ENCODE measurements at places on chromosomes 1 and 21.

GRCh38 chr1:12052997-12053686 lies 10.0 kb upstream of the TNFRSF8 start:
- DNase-seq = no peak

DNA sequence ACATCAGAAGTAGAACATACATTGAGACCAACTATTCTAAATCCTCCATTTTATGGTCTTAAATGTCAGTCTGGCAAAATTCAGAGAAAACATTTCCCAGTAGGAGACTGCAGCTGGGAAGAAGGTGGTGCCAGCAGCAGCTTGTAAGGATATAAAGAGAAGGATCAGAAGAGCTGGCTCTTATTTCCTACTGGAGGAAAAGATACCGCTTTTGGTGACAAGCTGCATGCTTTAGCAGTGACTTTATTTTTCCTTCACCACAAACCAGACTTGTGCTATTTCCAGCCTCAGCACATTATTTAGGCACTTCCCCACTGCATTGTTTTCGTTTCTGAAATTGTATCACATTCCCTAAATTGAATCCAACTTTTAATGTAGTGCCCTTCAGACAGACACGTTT lies 28.4 kb downstream of the RNF11 start:
- no peak for DNase-seq

- no peak for DNase-seq
Observed at GRCh38 chr1:95380909-95381308, 146.9 kb downstream of the RWDD3 start.

- no peak for DNase-seq
Observed at GRCh38 chr1:82218846-82219245, 418.1 kb downstream of the ADGRL2 start.

- DNase-seq = no peak
Observed at GRCh38 chr1:5927506-5928370, 64.5 kb downstream of the NPHP4 start.

- no peak for DNase-seq
Observed at GRCh38 chr1:244053831-244054230, 2.7 kb downstream of the ZBTB18 start.

DNA sequence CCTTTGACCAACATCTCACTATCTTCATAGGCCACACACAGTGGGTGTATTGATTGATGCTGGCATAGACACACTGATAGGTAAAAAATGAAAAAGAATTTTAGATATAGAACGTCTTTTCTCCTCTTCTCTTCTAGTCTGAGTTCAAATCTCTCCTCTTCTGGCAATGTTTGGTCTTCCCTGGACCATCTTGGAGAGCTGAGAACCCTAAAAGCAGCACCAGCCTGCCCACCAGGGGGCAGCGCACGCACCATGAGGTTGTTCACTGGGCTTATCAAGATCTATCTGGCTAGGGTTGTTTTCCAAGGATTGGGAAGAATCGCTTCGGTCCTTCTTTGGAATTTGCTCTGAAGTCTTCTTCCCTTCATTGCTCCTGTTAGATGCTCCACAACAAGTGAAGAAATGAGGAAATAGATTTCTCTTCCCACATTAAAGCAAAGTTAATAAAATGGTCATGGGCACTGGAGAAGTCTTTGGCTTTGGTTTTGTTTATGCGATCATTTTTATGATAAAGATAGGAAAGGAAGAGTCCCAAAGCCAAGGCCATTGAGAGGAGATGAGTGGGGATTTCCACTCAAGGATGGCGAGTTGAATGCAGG lies 104.0 kb upstream of the OLIG2 start:
- no peak for DNase-seq

DNA sequence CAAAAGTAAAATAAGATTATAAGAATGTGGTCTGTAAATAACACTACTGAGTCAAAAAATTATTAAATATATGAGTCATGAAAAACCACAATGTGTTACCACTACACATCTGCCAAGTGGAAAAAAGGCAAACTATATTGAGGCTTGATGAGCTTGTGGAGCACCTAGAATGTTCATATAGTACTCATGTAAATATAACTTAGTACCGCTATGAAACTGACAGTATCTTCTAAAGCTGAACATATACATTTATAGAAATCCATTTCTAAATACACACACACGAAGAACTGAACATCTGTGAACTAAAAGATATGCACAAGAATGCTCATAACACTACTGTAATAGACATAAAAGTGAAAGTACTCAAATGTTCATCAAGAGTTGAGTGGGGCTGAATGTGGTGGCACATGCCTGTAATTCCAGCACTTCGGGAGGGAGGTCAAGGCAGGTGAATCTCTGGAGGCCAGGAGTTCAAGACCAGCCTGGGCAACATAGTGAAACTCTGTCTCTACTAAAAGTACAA lies 18.5 kb upstream of the GBP3 start:
- no peak for DNase-seq

GRCh38 chr1:163673759-163674151 lies 352.0 kb downstream of the NUF2 start:
- DNase-seq = no peak

GRCh38 chr1:185850366-185850765 lies 116.2 kb downstream of the HMCN1 start:
- DNase-seq = no peak

GRCh38 chr1:163655565-163655964 lies 333.8 kb downstream of the NUF2 start:
- DNase-seq = no peak

DNA sequence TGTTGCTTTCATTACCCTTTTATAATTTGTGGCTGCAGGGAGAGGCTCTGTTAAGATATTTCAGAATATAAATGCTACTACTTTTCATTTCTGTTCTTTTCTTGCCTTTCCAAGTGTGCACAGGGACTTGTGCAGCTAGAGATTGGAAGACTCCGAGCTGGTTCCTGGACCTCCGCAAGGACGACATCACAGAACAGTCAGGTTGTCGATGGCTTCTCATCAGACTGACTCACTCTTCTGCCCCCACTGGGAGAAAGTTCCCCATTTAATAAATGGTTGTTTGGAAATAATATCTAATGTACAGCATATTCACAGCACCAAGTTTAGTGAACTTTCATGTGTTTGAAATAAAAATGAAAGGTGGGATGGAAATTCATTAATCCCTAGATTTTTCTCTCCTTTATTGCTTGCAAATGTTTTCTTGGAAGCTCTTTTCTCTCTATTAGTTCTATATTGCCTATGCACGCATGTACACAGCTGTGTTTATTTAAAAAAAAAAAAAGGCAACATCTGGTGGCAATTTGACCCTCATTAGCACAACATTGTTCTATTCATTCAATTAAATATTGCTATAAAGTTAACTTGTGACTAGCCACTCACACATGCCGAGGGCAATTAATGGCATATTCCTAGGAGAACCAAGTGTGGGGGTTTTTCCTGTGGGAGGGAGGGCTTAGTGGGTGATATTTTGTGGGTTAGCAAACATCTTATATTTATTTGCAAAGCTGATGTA lies 77.5 kb upstream of the L1TD1 start:
- DNase-seq = no peak

- DNase-seq = no peak
Observed at GRCh38 chr21:32055305-32055704, 182.5 kb downstream of the HUNK start.

- DNase-seq = no peak
Observed at GRCh38 chr1:5304702-5305101, 650.3 kb downstream of the AJAP1 start.

DNA sequence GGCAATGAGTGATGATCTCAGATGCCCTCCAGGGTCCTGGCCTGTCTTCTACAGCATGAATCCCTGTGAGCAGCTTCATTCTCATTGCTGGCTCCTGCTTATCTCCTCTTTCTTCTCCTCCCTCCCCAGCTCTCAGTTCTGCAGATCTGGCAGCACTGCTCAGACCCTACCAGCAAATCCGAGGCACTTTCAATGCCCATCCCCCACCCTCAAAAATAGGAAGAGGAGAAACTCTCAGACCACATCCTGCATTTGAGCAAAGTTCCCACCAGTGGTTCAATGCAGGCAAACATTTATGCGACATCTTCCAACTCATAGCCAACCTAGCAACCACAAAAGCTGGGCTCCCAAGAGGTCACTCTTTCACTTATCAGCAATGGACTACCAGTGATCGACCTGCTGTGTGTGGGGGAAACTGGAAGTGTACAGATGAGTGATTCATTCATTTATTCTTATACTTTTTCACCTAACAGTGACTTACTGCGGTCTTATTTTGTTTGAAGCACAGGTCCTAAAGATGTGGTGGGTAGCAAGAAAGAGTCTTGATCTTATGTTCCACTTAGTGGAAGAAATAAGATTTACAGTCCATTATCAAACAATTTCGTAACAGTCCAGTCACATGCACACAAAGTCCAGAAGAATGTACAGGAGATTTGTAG lies 5.8 kb upstream of the CHI3L2 start:
- DNase-seq = no peak

GRCh38 chr1:175602026-175602585 lies 141.3 kb downstream of the TNR start:
- DNase-seq = no peak

- no peak for DNase-seq
Observed at GRCh38 chr1:172893146-172893841, 157.4 kb downstream of the TNFSF18 start.

DNA sequence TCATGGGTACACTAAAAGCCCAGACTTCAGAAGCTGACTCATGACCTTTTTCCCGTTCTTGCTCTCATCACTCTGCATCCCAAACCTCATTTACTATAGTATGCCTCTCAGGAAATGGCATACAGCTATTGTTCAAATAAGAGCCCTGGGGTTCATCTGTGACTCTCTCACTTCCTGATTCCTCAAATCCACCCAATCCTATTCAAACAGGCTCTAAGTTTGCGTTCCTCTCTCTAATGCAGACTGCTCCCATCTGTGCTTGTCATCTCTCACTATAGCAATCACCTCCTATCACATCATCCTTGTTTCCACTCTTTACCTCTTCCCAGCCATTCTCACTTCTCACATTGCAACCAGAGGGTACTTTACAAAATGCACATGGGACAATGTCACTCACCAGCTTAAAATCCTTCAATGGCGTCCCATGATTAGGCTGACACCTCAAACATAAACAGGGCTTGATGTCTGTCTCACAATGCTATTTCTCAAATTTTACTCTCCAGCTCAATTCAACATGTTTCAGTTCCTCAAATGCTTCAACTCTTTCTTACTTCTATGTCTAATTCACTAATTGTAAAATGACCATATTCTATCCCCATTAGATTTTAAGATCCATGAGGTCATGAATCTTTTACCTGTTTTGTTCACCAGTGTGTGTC lies 408.4 kb downstream of the NTNG1 start:
- no peak for DNase-seq

- no peak for DNase-seq
Observed at GRCh38 chr1:70714149-70714548, 303.1 kb downstream of the CTH start.

GRCh38 chr1:181849071-181849470 lies 212.4 kb downstream of the ZNF648 start:
- no peak for DNase-seq

- no peak for DNase-seq
Observed at GRCh38 chr21:17725339-17725738, 93.8 kb downstream of the C21orf91 start.

DNA sequence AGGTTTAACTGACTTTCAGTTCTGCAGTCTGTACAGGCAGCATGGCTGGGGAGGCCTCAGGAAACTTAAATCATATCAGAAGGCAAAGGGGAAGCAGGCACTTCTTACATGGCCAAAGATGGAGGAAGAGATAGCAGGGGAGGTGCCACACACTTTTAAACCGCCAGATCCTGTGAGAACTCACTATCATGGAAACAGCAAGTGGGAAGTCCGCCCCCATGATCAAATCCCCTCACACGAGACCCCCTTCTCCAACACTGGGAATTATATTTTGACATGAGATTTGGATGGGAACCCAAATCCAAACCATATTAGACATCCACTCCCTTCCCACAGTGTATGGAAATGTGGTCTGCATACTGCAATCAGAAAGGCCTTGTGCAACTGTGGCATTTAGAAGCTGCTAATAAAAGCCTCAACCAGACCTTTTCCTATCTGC lies 148.2 kb downstream of the FCRL5 start:
- DNase-seq = no peak

DNA sequence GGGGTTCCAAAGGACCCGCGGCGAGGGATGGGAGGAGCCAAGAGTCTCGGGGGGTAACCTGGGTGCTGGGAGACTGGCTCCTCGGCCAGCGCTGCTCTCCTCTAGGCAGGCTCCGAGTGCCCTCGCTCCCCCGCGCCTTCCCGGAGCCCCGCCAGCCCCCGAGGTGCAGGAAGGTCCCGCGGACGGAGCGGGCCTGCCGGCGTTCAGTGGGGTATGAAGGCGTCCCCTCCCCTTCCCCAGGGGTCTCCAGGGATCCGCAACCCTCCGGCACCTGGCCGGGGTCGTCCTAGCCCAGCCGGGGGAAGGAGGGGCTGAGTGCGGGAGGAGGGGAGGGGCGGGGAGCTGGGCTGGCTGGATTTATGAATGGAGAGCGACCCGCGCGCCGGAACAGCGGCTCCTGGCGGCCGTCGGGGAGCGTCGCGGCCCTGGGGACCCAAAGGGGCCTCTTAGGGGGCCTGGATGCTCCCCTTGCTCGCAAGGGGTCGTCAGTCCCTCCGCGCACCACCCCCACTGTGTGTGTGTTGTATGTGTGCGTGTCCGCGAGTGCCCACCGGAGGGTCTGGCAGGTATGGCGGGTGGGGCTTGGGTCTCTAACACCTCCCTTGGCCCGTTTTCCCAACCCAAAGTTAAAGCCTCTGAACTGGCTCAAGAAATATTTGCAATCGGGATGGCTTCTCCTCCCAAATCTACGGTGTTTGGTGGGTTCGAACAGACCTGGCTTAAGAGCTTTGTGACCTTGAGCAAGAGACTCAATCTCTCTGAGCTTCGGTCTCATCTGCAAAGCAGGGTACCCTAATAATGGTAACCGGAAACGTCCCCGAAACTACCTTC lies 642 bp downstream of the HCRTR1 start:
- no peak for DNase-seq

GRCh38 chr1:27526569-27527222 lies 36.7 kb upstream of the WASF2 start:
- DNase-seq = no peak

GRCh38 chr1:117114877-117115276 lies 6.7 kb downstream of the TRIM45 start:
- DNase-seq = no peak

GRCh38 chr1:50251702-50252101 lies 143.0 kb downstream of the ELAVL4 start:
- DNase-seq = no peak

DNA sequence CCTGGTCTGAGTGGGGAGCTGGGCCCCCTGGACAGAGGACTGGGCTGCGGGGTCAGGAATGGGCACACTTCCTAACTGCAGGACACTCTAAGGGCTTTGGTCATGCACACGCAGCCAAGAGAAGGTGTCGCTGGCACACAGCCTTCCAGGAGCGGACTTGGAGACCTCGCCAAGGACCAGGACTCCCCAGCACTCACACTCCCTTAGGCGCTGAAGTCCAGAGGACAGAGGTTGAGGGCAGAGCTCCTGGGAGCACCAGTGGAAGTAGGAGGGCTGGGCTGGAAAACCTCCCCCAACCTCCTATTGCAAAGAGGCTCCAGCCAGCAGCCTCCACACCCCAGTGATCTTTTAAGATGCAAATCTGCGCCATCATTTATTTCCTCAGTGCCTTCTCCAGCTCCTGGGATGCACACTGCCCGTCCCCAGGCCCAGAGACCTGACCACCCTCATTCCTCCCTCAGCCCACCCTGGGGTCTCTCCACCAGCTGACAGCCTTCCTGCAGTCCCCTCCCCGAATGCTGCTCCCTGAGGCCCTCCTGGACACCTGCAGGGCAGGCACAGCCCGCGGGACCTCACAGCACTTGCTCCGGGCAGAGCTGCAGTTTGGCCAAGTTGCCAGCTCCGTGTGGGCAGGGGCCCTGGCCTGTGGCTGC lies 3.0 kb downstream of the TSPEAR start:
- DNase-seq = no peak
